ENCODE measurements at places on chromosomes 16 and 17.
A peak's percentile ranks its signal among the peaks of the same experiment; 100 is the strongest.

DNA sequence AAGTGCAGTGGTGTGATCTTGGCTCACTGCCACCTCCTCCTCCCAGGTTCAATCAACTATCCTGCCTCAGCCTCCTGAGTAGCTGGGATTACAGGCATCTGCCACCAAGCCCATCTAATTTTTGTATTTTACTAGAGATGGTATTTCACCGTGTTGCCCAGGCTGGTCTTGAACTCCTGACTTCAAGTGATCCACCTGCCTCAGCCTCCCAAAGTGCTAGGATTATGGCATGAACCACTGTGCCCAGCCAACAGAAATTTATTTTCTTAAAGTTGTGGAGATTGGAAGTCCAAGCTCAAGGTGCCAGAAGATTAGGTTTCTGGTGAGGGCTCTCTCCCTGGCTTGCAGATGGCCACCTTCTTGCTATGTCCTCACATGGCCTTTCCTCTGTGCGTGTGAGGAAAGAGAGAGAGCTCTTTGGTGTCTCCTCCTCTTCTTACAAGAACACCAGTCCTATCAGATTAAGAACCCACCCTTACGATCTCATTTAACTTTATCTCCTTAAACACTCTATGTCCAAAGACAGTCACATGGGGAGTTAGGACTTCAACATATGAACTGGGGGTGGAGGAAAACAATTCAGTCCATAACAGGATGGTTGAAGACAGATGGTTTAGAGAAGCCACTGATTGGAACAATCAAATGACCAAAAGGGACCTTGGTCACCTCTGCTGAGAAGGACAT is 31.8 kb downstream of the C16orf82 start:
- no peak for DNase-seq

GRCh38 chr17:17027442-17028058 is 14.7 kb upstream of the MPRIP start:
- no peak for DNase-seq

GRCh38 chr16:50259334-50260205 is 6.8 kb upstream of the ADCY7 start:
- DNase-seq = no peak

- DNase-seq = no peak
Observed at GRCh38 chr17:82965371-82965770, 114.0 kb upstream of the METRNL start.

DNA sequence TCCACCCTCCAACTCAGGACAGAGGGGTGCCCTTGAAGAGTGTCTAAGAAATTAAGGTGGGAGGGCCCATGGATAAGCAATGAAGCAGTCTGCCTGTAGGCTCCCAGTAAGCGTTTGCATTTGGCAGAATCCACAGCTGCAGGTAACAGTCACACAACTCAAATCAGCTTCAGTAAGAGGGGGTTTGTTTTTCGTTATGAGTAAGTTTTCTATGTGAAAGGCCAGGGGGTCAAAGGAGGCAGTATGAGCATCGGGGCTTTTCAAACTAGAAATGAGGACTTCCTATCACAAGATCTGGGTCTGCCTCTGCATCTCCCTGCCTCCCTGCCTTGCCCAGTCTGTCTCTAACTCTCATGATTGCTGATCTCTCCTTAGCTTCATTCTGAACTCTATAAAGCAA is 128.1 kb upstream of the CCL2 start:
- peak; percentile 7 for DNase-seq

- no peak for DNase-seq
Observed at GRCh38 chr17:60597297-60597696, 2.7 kb upstream of the PPM1D start.

- no peak for DNase-seq
Observed at GRCh38 chr16:56137269-56137668, 54.0 kb upstream of the GNAO1 start.

GRCh38 chr17:41107941-41108450 is 2.8 kb downstream of the KRTAP4-9 start:
- DNase-seq = no peak

DNA sequence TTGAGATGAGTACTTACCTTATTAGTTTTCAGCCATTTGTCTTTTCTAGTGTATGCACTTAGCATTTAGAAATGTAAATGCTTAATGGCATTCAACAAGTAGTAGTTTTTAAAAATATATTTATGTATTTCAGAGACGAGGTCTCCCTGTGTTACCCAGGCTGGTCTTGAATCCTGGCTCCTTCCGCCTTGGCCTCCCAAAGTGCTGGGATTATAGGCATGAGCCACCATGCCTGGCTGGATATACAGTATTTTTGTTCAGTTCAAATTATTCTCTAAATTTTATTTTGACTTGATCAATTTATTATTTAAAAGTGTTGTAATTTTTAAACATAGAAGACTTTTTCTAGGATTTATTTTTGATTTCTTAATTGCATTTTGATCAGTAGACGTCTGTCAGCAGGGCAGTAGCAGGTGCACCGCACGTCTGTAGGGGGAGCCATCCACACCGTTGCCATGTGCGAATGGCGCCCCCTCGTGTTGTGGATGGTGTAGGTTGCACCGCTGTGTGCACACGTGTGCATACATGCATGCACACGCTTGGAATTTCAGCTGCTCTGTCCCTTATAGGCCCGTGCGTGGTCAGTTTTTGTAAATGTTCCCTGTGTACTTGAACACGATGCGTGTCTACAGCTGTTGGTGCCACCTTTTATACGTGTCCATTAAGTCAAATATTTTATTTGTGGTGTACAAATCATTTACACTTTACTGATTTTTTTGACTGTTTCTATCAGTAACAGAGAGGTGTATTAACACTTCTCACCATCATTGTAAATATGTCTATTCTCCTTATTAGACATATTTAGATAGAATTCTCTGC is 30.6 kb downstream of the RPTOR start:
- peak; percentile 81 for DNase-seq

DNA sequence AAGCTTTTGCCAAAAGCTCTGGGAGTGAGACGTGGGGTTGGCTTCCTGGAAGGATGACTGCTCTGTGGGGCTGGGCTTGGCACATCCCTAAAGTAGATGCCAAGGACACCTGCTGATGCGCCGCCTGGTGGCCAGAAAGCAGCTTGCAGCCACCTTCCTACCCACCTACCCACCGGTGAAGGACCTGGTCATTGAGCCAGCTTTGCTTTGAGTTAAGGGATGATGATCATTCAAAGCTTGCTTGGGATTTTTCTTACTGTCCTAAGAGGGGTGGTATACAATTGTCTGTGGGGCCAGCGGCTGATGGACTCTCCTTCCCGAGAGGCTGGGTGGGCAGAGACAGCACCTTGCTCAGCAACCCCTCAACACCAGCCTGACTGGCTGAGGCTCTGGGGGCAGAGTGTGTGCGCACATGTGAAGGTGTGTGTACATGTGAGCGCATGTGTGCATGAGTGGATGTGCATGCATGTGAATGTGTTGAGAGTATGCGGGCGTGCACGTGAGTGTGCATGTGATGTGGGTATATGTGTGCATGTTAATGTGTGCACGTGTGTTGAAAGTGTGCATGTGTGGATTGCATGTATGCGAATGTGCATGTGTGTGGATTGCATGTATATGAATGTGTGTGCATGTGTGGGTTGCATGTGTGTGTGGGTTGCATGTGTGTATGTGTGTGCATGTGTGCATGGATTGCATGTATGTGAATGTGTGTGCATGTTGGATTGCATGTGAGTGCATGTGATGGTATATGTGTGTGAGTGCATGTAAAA is 18.6 kb downstream of the C1QTNF1 start:
- peak; percentile 69 for DNase-seq
